ENCODE measurements at places on chromosomes 4 and X. TPM values are rescaled to one million over a fixed set of nuclear protein-coding genes. Genes with fewer than 3 reads are reported as not detected.

GRCh38 chrX:69094977-69095669, 70.1 kb downstream of the PJA1 start:
- H3K4me1 ChIP-seq, result no peaks in the 10 kb centered on the region
- H3K27ac ChIP-seq, result no peak overlapping the region
- no peaks in the 10 kb centered on the region for H3K36me3 ChIP-seq
- H3K4me3 ChIP-seq, result no peak overlapping the region
- no peaks in the 10 kb centered on the region for H3K27me3 ChIP-seq
- no peak for DNase-seq

DNA sequence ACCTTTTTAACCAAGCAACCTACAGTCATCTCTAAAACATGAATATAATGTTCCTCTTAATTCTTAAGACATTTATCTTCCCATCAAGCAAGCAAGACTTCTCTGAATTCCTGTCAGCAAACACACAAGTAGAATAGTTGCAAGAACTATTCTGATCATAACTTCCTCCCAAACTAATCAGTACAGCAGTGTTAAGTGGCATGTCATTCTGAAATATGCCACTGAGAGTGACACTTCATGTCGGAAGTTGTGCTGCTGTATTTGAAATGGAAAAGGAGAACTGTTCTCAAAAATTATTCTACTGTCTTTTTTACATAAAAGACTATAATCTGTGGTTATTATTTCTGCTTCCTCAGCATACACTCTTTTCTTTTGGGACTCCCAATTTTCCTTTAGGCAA, 546.6 kb downstream of the PCDH18 start:
- no peak overlapping the region for H3K27ac ChIP-seq
- H3K27me3 ChIP-seq, result no peaks in the 10 kb centered on the region
- DNase-seq, result no peak
- H3K4me3 ChIP-seq, result no peak overlapping the region
- no peaks in the 10 kb centered on the region for H3K36me3 ChIP-seq

DNA sequence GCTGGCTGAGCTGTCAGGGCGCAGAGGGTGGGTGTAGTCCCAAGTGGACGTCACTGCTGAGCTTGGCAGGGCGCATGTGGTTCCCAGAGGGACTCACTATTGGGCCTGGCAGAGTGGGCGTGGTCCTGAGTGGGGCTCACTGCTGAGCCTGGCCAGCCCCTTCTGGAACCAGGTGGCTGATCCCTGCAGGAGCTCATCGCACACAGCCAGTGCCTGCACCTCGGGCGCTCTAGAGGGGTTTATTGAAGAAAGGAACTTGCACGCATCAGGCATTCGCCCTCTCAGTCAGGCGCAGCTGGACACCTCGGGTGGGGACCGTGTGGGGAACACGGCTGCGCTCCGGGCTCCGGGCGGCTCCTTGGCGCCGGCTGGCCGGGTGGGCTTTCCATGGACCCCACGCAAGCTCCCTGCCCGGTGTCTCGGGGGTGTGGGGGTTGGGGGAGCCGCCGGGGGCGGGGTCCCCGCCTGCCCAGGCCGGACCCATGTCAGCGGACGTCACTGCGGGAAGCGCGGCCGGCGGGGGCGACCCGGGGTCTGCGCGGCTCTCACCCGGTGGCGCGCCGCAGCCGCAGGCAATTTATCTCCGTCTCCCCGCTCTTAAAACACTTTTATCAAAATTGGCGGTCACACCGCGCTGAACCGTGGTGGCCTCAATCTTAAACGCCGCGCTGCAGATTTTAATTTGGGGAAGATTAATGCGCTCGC, 65.4 kb upstream of the NKX1-1 start:
- no peak overlapping the region for H3K4me3 ChIP-seq
- no peaks in the 10 kb centered on the region for H3K4me1 ChIP-seq
- no peak for DNase-seq
- no peaks in the 10 kb centered on the region for H3K36me3 ChIP-seq
- peaks cover 46% of the 10 kb centered on the region for H3K27me3 ChIP-seq

DNA sequence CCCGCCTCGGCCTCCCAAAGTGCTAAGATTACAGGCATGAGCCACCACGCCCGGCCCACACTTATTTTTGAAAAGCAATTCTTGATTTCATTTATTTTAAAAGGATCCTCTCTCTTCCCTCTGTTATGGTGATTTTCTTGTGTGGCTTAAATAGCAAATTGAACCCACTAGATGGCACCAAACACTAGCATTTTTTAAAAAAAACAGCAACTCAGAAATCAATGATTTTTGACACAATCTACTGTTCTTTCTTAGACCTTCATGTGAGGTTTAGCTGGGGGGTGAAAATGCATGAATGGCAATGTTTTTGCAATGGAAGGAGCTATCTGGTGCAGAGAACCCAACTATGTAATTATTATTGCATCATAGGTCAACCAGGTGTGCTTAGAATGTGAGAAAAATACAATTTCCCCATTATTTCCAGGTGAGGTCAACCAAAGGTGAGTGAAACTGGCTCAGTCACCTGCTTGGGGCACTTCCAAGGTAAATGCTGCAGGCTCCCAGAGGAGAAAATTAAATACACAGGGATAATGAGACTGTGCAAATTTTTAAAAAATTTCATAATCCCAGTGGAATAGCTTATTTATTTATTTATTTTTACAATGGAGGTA, 226.7 kb upstream of the PRKX start:
- no peak overlapping the region for H3K4me3 ChIP-seq
- H3K36me3 ChIP-seq, result no peaks in the 10 kb centered on the region
- H3K27ac ChIP-seq, result no peak overlapping the region

DNA sequence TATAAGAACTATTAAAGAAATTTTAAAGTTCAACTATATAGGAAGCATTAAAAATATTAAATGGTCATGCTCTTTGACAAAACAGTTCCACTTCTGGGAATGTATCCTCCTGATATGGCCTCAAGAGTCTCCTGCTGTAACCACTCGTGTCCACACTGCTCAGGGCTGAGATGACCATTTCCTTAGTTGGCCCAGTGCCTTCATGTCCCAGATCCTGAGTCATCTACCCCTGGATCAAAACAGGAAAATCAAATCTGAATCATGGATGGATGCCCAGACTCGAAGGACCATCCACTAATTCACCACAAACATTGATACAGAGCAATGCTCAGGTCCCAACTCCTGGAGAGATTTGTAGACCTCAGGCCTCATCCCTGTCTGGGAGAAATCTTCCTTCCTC, 44.7 kb downstream of the GPRASP3 start:
- no peak overlapping the region for H3K4me3 ChIP-seq
- no peak for DNase-seq

- DNase-seq, result no peak
- H3K4me1 ChIP-seq, result no peaks in the 10 kb centered on the region
- no peaks in the 10 kb centered on the region for H3K27me3 ChIP-seq
- no peaks in the 10 kb centered on the region for H3K36me3 ChIP-seq
Observed at GRCh38 chrX:46967547-46967946, 55.3 kb downstream of the JADE3 start.

GRCh38 chr4:152983221-152983620, 47.1 kb downstream of the FHDC1 start:
- DNase-seq, result no peak
- no peak overlapping the region for H3K4me3 ChIP-seq
- no peaks in the 10 kb centered on the region for H3K36me3 ChIP-seq

- peak overlapping the region; percentile 55 for H3K27ac ChIP-seq
- no peaks in the 10 kb centered on the region for H3K27me3 ChIP-seq
- no peaks in the 10 kb centered on the region for H3K4me1 ChIP-seq
- no peak for DNase-seq
- H3K36me3 ChIP-seq, result no peaks in the 10 kb centered on the region
Observed at GRCh38 chr4:64489628-64490027, 80.4 kb upstream of the TECRL start.

DNA sequence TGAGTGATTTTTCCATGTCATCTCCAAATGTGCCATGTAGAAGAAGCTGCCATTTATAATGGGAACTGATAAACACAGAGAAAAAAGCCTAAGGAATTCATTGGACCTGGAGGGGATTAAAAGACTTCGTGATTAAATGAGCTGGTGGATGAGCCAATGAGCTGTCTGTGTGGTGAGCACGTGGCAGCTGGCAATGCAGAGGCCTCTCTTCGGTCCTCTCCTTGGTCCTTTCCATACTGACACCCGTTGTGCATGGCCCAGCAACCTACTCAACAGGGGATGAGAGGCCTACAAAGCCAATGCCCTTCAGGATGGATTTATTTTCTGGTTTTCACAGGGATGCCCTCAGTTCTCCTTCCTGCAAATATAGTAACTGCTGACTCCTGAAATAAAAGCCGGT, 87.7 kb upstream of the STS start:
- no peaks in the 10 kb centered on the region for H3K36me3 ChIP-seq
- no peaks in the 10 kb centered on the region for H3K27me3 ChIP-seq
- no peak overlapping the region for H3K27ac ChIP-seq
- no peak overlapping the region for H3K4me3 ChIP-seq
- no peaks in the 10 kb centered on the region for H3K4me1 ChIP-seq
- DNase-seq, result no peak

DNA sequence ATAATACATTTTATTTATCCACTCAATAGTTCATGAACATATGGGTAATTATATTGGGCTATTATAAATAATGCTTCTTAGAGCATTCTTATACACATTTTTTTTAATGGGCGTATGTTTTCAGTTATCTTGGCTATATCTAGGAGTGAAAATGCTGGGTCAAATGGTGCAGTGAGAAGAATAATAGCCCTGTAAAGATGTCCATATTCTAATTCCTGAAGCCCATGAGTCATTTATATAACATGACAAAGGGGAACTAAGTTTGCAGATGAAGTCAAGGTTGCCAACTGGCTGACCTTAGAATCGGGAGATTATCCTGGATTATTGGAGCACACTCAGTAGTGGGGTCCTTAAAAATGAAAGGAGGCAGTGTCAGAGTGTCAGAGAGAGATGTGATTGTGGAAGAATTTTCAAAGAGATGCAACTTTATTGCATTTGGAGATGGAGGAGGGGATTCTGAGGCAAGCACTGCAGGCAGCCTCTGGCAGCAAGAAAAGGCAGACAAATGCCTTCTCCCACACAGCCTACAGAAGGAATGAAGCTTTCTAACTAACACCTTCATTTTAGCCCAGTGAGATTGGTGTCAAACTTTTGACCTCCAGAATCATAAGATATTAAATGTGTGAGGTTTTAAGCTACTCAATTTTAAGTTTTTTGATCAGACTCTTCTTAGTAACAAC, 106.1 kb upstream of the HS3ST1 start:
- DNase-seq, result no peak
- no peak overlapping the region for H3K27ac ChIP-seq
- H3K4me3 ChIP-seq, result no peak overlapping the region
- no peaks in the 10 kb centered on the region for H3K36me3 ChIP-seq
- H3K4me1 ChIP-seq, result no peaks in the 10 kb centered on the region

GRCh38 chrX:134571796-134572195, 86.5 kb downstream of the PLAC1 start:
- H3K27ac ChIP-seq, result no peak overlapping the region
- no peaks in the 10 kb centered on the region for H3K36me3 ChIP-seq
- no peak for DNase-seq
- H3K4me3 ChIP-seq, result no peak overlapping the region
- H3K4me1 ChIP-seq, result no peaks in the 10 kb centered on the region

GRCh38 chr4:37980246-37980645, 20.0 kb downstream of the PTTG2 start:
- H3K27me3 ChIP-seq, result no peaks in the 10 kb centered on the region
- H3K4me1 ChIP-seq, result no peaks in the 10 kb centered on the region
- no peak overlapping the region for H3K27ac ChIP-seq
- H3K36me3 ChIP-seq, result no peaks in the 10 kb centered on the region
- DNase-seq, result no peak

DNA sequence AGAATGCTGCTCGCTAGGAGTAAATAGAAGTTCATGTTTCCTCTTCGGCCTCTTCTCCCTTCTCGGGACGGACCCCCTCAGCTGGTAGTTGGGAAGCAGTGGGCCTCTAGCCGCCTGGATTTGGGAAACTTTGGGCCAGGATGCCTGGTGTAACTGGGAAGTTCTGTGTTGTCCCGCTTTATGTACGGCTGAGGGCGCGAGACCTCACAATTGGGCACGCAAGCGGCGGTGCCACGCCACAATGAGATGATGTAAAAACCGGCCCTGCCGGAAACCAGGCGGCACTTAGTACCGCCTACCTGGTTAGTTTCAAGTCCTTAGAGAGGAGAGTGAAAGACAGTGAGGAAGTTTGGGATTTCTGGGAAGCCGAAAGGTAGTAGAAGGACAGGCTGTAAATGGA, at the start of gene CT83:
CT83 (minus strand) TSS at position 155 of the 400 bp plus-strand sequence; CDS start at position 35, 120 bp downstream.
- no peak within 1 kb of the TSS for H3K4me3 ChIP-seq
- H3K27ac ChIP-seq, result no peak within 1 kb of the TSS
- H3K4me1 ChIP-seq, result no peaks in the 10 kb centered on the region
- DNase-seq, result no peak

GRCh38 chrX:11190745-11191510, 79.8 kb downstream of the HCCS start:
- H3K36me3 ChIP-seq, result no peaks in the 10 kb centered on the region
- H3K4me3 ChIP-seq, result no peak overlapping the region
- no peak for DNase-seq
- H3K4me1 ChIP-seq, result no peaks in the 10 kb centered on the region
- H3K27me3 ChIP-seq, result no peaks in the 10 kb centered on the region

- H3K4me3 ChIP-seq, result no peak overlapping the region
- no peaks in the 10 kb centered on the region for H3K27me3 ChIP-seq
- H3K36me3 ChIP-seq, result no peaks in the 10 kb centered on the region
- H3K4me1 ChIP-seq, result no peaks in the 10 kb centered on the region
Observed at GRCh38 chr4:186813377-186814068, 89.9 kb upstream of the FAT1 start.

DNA sequence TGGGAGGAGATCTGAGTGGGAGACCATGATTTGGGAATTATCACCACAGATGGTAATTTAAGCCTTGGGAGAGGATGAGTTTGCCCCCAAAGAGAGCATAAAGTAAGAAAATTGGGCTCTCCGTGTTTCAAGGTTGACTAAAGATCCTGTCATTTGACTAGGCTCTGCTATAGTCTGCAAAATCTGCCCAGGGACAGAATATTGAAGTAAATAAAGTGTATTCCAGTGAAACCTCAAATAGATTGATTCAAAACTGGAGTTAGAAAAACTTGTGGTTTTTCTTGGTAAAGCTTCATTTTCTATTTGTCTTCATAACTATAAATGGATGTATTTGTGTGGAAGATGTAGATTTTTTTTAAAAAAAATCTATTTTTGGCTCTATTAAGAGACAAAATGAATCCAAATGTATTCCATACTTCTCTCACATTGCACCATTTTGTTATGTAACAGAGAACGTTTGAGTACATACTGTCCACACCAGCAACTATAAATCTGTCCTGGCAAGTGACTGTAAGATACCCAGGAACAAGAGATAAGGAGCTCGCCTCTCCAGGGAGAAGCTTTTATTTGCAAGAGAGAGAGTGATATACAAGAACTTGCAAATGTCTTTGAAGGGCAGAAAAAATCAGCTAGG, 170.2 kb downstream of the CBR4 start:
- H3K27me3 ChIP-seq, result no peaks in the 10 kb centered on the region
- H3K4me1 ChIP-seq, result peaks cover 93% of the 10 kb centered on the region

PAGE3 gene
- total RNA-seq, result not detected

YY2 gene
- 0.49 TPM for total RNA-seq

NPY2R gene
- not detected for total RNA-seq

MAGEA9B gene
- not detected for total RNA-seq

DGAT2L6 gene
- not detected for total RNA-seq

NUDT11 gene
- not detected for total RNA-seq

CPLX1 gene
- total RNA-seq, result 0.81 TPM

FGFBP2 gene
- 0.98 TPM for total RNA-seq

LONRF3 gene
- 1.5 TPM for total RNA-seq

SEPTIN6 gene
- total RNA-seq, result 10.0 TPM

Data from heart left ventricle (tissue), 16 donors.